ENCODE measurements at places on chromosomes 5 and 9. TPM values are rescaled to one million over a fixed set of nuclear protein-coding genes. Genes with fewer than 3 reads are reported as not detected.

DNA sequence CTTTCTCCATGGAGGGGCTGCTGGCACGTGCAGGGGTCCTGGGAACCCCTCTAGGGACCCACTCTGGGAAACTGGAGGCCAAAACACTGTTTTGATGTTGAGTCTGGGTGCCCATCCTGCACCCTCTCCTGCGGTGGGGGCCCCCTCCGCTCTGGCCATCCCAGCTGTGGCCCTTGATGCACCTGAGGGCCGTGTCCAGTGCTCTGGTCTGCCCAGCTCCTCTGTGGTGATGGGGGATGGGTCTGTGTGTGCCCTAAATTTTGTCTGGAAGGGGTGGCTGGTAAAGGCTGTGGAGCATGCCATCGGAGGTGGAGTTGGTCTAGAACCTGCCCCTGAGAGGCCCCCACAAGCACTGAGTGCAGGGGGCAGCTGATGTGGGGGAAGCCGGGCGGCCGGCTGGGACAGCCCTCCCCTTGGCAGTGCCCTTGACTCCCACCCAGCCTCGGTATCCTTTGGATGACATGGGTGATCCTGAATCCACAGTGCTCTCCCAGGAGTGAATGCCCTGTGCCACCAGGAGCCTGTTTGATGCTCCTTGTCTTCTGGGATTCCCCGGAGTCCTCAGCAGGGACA, 26.3 kb downstream of the AHRR start:
- DNase-seq, result no peak

DNA sequence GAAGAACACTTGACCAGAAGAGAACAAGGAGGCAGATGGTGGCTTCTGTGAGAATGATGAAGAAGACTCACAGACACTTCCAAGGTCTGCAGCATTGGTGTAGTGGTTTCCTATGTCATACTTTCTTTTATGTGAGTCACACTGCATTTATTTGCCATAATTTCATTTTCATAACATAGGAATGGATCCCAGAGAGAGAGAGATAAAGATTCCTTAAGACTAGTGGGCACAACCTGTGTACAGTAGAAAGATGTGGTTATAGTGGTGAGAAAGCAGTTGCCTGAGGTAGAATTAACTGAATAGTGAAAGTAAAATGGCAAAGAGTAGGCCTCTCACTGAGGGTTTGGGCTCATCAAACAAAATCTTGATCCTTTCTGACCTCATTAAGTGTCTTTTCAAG, 7.6 kb upstream of the CCDC152 start:
- DNase-seq, result no peak

DNA sequence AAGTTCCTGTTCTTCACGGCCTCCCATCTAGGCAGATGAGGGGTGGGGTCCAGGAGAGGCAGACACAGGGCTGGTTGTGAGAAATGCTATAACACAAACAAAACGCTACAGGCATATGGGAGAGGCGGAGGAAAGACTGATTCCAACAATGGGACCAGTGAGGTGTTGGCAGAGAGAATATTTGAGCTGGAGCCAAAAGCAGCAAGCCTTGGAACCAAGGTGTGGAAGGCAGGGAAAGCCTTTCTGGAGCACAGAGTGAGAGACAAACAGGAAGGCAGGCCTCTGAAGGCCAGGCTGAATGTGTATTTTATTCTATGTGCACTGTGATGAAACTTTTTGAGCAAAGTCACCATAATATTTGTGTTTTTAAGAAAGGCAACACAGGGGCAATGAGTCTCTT, 2.9 kb downstream of the ATPSCKMT start:
- no peak for DNase-seq

The CCDC180 gene
- total RNA-seq, result 1.5 TPM

The FOXI1 gene
- not detected for total RNA-seq

The MARCOL gene
- total RNA-seq, result not detected
